Muscle of back (tissue), 13 donors: ENCODE measurements at places on chromosomes 7 and 10.

DNA sequence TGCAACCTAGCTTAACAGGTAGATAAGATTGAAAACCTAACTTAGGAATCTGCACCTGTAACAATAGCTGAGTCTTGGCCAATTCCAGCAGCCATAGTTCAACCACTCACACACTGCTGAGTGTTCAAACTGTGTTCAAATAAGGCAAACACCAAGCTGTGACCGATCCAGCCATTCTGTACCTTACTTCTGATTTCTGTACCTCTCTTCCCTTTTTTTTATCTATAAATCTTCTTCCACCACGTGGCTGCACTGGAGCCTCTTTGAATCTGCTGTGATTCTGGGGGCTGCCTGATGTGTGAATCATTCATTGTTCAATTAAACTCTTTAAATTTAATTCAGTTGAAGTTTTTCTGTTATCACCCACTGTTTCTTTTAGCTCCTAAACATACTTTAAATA lies 15.7 kb upstream of the FOXL3 start:
- DNase-seq: no peak

GRCh38 chr7:148982654-148983199 lies 45.6 kb downstream of the PDIA4 start:
- DNase-seq: no peak

- DNase-seq: no peak
Observed at GRCh38 chr10:22217842-22218241, at the start of gene EBLN1. Gene EBLN1, minus strand, starts transcription at chr10:22218015. Its CDS starts 8,032 bp downstream, at chr10:22209983.

DNA sequence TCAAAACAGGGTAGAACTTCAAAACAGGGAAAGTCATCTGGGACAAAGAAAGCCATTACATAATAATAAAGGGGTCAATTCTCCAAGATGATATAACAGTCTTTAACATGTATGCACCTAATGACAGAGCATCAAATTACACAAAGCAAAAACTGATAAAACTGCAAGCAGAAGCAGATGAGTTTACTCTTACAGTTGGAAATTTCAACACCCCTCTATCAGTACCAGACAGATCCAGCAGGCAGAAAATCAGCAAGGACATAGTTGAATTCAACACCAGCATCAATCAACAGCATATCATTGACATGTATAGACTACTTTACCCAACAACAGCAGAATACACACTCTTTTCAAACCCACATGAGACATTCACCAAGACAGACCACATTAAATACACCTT lies 233.0 kb upstream of the NEBL start:
- DNase-seq: no peak

GRCh38 chr7:130943336-130943901 lies 209.4 kb upstream of the KLF14 start:
- DNase-seq: no peak

GRCh38 chr7:135194494-135195095 lies 16.7 kb downstream of the WDR91 start:
- no peak for DNase-seq

DNA sequence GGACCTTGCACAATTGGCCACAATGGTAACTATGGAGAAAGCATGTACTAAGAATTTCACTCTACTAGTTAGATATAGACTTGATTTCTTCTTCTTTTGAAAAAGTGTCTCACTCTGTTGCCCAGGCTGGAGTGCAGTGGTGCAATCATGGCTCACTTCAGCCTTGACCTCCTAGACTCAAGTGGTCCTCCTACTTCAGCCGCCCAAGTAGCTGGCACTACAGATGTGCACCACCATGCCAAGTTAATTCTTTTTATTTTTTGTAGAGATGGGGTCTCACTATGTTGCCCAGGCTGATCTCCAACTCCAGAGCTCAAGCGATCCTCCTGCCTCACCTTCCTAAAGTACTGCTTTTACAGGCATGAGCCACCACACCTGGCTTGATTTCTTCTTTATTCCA lies 29.1 kb downstream of the ASAH2 start:
- DNase-seq: no peak

GRCh38 chr7:114944745-114945625 lies 23.1 kb downstream of the MDFIC start:
- DNase-seq: peak; percentile 97

- DNase-seq: no peak
Observed at GRCh38 chr10:73253225-73253555, 746 bp upstream of the MRPS16 start.

DNA sequence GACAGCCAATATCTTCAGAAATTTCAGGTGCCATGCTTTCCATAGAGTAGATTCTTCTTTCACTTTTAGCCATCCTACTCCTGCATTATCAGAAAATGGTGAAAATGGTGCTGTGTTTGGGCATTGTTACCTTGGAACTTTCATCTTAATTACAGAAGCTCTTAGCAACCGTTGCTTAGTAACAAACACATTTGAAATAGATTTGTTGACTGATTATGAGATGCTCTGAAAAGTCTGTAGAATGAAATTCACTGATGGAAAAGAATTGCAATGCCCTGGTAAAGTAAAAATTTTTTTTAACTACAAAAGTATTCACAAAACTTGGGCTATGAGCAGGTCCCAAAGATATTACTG lies 249.3 kb upstream of the NEBL start:
- no peak for DNase-seq

- DNase-seq: no peak
Observed at GRCh38 chr10:78919181-78919966, 149.4 kb upstream of the ZMIZ1 start.

- no peak for DNase-seq
Observed at GRCh38 chr10:118590334-118590733, 5.1 kb downstream of the PRLHR start.

- no peak for DNase-seq
Observed at GRCh38 chr10:124280916-124281315, 137.8 kb downstream of the OAT start.

DNA sequence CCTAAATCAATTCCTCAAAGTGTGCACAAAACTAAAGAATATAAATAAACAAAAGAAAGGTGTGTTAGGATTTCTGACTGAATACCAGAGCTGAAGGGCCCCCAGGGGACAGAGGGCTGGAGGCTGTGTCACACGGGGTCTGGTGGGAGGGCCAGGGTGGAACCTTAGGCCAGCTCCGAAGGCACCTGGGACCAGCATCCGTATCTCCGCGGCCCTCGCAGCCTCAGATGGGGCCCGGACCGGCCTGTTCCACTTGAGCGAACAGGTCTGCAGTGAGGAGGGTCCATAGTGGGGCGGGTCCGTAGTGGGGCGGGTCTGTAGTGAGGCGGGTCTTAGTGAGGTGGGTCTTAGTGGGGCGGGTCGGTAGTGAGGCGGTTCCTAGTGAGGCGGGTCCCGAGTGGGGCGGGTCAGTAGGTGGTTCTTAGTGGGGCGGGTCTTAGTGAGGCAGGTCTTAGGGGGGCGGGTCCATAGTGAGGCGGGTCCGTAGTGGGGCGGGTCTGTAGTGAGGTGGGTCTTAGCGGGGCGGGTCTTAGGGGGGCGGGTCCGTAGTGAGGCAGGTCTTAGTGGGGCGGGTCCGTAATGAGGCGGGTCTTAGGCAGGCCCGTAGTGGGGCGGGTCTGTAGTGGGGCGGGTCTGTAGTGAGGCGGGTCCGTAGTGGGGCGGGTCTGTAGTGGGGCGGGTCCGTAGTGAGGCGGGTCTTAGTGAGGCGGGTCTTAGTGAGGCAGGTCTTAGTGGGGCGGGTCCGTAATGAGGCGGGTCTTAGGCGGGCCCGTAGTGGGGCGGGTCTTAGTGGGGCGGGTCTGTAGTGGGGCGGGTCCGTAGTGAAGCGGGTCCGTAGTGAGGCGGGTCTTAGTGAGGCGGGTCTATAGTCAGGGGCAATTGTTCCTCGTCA lies 15.1 kb downstream of the GPR146 start:
- DNase-seq: no peak

GRCh38 chr10:3672220-3672619 lies 112.8 kb downstream of the KLF6 start:
- DNase-seq: no peak

DNA sequence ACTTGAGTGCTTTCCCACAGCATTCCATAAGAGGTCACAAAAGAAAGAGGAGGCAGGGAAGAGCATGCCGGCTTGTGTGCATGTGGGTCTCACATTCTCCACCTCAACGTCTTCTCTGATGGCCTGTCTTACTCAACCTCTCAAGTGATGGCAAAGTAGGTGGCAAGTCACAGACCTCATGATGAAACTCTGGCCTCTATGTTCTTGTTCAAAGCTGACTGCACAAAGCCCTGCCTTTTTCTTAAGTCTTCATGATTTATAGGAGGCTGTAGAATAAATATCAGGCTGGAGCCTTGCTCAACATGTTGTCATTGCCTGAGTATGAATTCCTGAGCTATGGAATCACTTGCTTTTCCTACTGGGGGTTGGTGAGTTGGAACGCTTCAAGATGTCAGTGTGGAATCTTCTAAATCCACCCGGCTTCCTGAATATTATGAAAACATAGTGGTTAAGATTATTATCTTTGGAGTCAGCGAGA lies 213.6 kb upstream of the INHBA start:
- DNase-seq: peak; percentile 59

GRCh38 chr10:74078037-74078436 lies 72.6 kb downstream of the AP3M1 start:
- no peak for DNase-seq

GRCh38 chr7:64174941-64175340 lies 32.1 kb upstream of the ZNF735 start:
- DNase-seq: no peak
